ENCODE measurements at places on chromosomes 7 and 10.

DNA sequence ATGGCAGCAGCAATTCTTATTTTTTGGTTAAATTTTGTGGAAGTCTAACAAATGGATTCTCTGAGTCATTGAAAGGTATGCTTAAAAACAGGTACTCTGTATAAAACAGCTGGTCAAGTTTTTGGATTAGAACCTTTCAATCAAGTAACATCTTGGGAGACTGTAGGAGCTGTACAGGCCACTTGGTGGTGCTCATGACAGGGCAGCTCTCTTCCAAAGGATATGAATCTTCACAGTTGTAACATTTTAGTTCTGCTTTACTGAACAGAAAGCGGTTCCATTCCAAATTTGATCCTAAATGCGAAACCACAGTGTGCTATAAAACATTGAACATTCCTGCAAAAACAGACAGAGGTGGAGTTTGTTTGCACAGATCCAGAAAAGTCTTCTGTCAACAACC, 44.5 kb upstream of the AGR3 start:
- no peak for DNase-seq

GRCh38 chr10:102347236-102347828, 48.2 kb upstream of the NFKB2 start:
- peak; percentile 72 for DNase-seq

DNA sequence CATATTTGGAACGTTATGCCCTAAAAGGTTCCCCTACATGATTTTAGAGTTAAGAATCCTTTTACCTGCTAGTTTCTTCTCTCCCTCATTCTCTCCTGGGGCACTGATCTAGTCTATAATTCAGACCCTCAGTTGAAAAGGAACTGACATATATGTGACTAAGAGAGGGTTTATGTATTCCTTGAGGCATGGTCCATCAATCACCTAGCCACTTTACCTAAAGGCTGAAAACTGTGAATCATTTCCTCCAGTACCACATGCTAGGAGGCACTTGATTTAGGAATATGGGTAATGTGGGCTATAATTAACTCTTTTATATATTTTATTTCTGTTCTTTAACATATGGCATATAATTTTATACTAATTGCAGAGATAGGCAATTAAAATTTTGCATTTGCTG, 303.5 kb downstream of the BBS9 start:
- no peak for DNase-seq

GRCh38 chr7:8295638-8296361, 33.8 kb upstream of the ICA1 start:
- DNase-seq = peak; percentile 44

- DNase-seq = no peak
Measured at GRCh38 chr10:32556783-32557395, 110.9 kb downstream of the CCDC7 start.

- DNase-seq = no peak
Measured at GRCh38 chr10:103171278-103171677, 21.8 kb downstream of the NT5C2 start.

- DNase-seq = no peak
Measured at GRCh38 chr10:26221541-26221940, 5.0 kb downstream of the GAD2 start.

DNA sequence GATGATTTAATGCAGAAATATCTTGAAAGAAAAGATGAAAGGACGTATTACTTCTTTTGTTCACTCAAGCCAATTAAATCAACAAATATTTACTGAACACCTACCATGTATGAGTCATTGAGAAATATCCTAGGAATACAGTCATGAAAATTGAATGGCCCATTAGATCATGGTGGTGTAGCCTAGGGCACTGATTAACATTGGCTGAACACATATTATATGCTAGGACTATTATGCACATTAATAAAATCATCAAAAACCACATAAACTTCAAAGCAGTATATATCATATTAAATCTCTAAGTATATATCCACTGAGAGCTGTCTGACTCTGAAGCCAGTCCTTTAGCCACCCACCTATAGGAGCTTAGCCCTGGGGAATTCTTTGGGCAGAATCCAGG, 41.8 kb downstream of the FAM204A start:
- no peak for DNase-seq

- DNase-seq = peak; percentile 60
Measured at GRCh38 chr7:5425507-5426225, 2.0 kb upstream of the TNRC18 start.

DNA sequence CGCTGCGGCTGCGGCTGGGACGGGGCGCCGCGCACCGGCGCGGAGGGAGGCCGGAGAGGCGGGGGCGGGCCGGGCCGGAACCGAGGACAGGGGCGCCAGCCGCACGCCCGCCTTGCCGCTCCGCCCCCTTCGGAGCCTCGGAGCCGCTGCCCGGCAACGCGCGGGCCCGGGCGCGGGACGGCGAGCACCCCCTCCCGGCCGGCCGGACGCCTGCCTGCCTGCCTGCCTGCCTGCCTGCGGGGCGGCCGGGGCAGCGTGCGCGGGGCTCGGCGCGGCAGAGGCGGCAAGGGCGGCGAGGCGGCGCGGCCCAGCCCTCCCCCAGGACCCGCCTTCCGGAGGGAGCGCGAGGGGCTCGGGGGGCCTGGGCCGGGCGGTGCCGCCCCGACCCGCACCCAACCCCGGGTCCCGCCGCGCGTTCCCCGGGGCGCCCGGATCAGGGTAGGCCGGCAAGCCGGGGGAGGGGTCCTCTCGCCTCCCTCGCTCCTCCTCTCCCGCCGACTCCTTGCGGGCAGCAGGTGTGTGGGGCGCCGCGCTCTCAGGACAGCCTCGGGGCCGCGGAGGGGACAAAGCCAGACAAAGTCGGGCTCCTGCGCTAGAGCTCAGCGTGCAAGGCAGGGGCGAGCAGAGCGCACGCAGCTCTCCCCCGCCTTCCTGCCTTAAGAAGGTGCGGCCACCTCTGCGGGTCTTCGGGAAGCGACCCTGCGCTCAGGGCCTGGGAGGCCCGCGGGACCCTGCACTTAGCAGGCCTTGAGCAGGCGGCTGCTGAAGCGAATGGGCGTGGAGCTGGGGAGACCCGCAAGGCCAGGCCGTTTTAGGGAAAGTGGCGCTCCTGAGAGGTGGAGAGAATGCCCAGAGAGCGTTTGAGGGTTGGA, at the start of gene KIAA1549:
Gene KIAA1549 (minus strand): TSS at position 58 of the 872 bp plus-strand sequence. CDS start 120 bp downstream, outside the sequence.
- peak; percentile 80 for DNase-seq

- no peak for DNase-seq
Measured at GRCh38 chr7:18656362-18656761, 160.8 kb downstream of the HDAC9 start.

DNA sequence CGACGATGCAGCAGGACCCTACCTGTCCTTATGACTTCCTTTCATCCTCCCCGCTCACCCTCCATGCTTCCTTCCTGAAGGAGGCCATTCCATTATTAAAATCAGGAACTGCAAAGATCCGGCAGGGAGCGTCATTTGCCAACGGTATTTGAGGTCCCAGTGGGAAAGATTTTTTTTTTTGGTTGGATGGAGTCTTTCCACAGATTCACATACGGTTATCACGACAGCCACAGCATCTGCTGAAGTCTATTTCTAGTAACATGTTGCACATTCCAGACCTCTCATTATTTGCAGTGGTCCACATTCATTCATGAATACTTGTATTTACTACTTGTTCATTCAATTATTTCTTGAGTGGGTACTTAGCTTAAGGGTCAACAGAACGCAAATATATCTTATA, 94.7 kb upstream of the LYZL2 start:
- DNase-seq = no peak

DNA sequence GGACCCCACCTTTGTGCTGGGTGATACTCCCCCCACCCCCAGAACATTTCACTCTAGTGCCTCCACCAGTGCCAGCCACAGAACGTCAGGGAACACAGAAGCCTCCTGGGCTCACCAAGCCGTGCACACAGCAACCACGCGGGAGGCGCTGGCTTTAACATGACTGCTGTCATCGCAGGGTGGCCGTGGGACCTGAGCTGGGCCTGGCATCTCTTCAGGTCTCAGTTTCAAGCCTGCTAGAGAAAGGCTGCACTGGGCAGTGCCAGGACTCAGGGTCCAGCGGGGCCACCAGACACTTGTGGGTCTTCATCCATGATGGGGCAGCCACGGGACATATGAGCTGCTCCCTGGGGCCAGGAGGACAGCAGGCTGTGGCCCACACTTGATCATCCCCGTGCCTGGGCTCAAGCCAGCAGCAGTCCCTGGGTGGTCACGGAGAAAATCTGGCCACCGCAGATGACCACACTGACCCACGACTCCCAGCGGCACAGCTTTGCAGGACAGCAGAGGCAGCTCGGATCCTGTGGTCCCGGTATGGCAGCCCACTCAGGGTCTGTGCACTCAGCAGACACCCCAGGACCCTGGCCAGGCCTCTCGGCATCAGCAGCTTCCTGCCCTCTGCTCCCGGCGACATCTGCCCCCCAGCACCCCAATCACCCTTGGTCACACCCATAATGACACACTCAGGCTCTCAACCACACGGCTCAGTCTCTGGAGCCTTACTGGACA, 44.2 kb downstream of the CAMK2B start:
- no peak for DNase-seq

- DNase-seq = no peak
Measured at GRCh38 chr10:97500297-97500575, 1.5 kb downstream of the UBTD1 start.

GRCh38 chr7:11341285-11341944, 367.7 kb downstream of the PHF14 start:
- peak; percentile 20 for DNase-seq

DNA sequence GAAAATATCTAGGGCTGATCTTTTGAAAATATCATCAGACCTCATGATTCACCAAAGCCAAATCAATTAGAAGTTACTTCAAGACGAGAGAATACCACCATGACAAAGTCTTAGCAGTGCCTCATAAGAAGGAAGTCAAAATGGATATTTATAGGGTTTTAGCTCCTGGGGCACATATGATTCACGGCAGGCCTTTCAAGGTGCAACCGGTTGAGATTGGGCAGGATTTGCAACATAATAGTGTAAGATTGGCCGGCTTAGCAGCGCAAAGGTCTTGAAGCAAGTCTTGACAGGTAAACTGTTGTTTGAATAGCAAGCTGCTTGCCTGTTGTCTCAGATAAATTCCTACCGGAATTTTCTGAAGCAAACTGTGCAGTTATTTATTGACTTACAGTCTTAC, 17.5 kb downstream of the ADRB1 start:
- no peak for DNase-seq

DNA sequence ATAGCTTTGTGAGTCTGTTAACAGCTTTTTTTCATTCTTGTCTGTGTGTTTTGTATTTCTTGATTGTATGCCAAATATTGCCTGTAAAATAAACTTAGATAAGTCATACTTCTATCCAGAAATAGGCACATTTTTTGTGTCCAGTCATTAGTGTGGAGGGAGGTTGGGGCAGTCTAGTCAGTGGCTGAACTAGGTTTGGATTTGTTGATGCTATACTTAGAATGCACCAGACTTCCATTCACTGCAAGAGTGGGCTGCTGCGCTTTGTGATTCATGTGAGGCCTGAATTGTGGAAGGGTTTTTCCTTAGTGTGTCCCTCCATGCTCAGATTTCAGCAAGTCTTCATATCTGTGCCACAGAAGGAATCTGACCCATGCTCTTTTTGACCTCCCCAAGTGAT, 50.0 kb downstream of the TRUB1 start:
- DNase-seq = no peak

- no peak for DNase-seq
Measured at GRCh38 chr7:73931502-73931901, 70.5 kb downstream of the TMEM270 start.

- no peak for DNase-seq
Measured at GRCh38 chr7:50147951-50148808, 55.1 kb upstream of the ZPBP start.

DNA sequence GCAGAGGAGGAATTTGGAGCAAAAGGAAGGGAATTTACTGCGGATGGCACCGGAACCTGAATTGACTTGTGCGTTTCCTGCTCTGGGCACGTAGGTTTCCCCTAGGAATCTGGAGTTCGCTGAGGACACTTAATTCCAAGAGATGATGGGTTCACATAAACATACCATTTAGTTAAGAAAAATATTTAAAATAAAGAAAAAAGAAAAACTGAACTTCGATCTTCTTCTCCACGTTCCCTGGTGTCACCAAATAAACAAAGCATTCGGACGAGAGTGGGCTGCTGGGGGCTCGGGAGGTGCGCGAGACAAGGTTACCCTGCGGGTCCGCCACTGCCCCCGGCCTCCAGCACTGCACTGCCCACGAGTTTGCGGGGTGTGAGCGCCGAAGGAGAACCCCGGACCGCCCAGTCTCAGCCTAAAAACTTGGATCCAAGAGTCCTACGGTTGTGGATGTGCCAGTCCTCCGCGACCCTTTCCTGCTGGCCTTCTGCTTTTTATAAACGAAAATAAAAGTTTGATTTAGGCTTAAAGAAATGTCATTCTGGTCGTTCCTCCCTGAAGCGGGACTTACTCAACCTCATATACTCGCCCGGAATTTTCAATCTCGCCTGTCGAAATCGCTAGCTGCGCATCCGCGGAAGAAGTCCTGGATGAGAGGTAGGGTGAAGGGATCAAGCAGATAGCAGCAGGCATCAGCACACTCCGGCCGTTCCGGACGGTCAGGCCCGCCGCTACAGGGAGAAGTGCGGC, 30.3 kb downstream of the SKIDA1 start:
- peak; percentile 15 for DNase-seq

DNA sequence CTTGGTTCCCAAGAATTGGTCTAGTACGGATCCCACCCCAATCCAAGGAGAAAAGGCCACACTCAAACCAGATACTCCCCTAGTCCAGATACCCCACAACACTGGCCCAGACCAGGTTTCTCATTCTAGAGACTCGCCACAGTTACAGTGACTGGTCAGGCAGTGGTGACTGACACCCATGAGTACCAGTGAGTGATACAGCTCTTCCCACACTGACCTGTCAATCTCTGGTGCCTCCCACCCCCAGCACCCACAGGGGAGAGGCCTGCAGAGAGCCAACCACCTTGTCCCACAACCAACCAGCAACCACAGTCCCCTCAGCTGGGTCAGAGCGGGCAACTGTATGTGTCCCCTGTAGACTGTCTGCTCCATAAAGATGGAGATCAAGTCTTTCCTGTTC, 152.8 kb downstream of the NEURL1 start:
- no peak for DNase-seq

- peak; percentile 17 for DNase-seq
Measured at GRCh38 chr10:1047937-1048336, 982 bp downstream of the IDI1 start.

GRCh38 chr10:80421050-80421706, 12.8 kb downstream of the PRXL2A start:
- no peak for DNase-seq

DNA sequence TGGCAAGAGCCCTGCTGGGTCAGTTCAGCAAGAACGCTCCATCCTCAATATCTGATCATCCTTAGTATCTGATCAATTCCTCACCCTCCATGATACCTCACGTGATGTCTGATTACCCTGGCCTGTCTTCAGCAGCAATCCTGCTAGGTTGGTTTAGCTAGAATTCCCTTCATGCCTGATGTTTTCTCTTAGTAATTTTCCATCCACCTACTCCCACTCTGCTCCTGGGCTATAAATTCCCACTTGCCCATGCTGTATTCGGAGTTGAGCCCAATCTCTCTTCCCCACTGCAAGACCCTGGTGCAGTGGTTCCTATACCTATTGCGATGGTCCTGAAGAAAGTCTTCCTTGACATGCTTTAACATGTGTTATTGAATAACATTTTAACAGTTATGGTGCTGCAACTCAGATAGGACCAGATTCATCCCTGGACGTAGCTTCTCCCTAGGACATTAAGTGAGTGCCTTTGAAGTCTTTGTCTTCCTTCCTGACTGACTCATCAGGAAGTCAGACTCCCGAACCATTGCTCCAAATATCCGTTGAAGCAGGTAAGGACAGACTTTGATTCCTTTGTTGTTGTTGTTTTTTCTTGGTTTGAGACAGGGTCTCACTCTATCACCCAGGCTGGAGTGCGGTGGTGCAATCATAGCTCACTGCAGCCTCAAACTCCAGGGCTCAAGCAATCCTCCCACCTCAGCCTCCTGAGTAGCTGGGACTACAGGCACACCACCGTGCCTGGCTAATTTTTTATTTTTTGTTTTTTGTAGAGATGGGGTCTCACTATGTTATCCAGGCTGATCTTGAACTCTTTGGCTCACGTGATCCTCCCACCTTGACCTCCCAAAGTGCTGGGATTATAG, 29.4 kb upstream of the CLDN3 start:
- no peak for DNase-seq
